Stimulated activated CD4-positive, alpha-beta T cell treated with anti-CD3 and anti-CD28 coated beads, Interleukin-12 subunit alpha, Interleukin-12 subunit beta, amount 100 ng/mL, for 24 hours (primary cell): ENCODE measurements at places on chromosomes 2 and 18.

- DNase-seq = no peak
Observed at GRCh38 chr2:54384301-54385203, 71.6 kb upstream of the SPTBN1 start.

GRCh38 chr18:53224128-53224778, 884.3 kb downstream of the DCC start:
- no peak for DNase-seq

DNA sequence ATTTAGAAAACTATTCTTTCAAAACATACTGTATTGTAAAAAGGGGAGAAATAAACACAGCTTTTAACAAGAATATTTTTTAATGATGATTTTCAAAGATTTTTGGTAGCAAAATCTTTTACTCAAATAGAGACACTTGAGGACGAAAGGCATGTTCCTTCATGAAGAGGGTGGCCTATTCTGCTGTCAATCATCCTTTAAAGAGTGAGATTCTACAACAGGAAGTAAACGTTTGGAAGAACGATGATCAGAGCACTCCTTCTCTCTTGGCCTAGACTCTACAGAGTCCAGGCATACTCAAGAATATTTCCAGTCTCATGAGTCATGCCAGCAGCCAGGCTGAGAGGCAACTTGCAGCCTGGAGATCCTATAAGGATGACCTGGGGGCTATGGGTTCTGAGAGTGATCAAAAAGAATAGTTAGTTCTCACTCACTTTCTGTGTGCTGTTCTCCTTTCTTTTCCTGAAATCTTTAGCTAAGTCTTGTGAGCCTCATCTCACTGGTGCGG, 62.4 kb upstream of the TCF4 start:
- DNase-seq = no peak

GRCh38 chr2:236858661-236859060, 227.0 kb upstream of the COPS8 start:
- DNase-seq = no peak

DNA sequence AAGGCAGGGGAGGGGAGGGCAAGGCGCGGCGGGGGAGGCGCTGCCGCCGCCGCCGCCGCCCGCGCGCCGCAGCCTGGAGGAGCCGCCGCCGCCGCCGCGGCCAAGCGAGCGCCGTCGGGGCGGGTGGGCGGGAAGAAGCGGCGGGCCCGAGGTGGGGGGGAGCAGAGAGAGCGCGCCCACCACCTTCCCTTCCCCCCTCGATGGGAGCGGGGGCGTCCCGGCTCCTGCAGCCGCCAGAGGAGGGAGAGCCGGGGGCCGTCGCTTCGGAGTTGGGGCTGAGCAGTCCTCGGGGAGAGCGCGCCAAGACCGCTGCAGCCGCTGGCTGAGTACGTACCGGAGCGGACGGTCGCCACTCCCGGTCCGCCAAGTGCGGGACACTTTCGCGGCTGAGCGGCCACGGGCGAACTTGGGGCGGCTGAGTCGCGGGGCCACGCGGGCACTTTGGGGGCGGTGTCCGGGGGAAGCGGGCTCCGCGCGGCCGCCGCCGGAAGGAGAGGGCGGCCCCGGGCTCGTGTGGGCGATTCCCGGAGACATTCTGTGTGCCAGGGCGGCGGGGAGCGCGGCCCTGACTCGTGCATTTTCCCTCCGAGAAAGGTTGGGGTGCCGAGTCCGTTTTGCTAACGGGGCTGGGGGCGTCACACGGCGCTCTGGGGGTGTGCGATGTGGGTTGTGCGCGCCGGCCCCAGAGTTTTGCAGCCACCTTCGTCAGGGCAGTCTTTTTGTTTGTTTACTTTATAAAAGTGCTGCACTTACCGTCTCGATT, at the start of gene NAB1:
Gene NAB1 (plus strand): TSS at position 49 of the 763 bp plus-strand sequence. CDS start 10,094 bp downstream, outside the sequence.
- peak; percentile 44 for DNase-seq

- DNase-seq = no peak
Observed at GRCh38 chr18:28404694-28405093, 227.8 kb upstream of the CDH2 start.

- peak; percentile 40 for DNase-seq
Observed at GRCh38 chr2:204325468-204325867, 219.8 kb upstream of the PARD3B start.

DNA sequence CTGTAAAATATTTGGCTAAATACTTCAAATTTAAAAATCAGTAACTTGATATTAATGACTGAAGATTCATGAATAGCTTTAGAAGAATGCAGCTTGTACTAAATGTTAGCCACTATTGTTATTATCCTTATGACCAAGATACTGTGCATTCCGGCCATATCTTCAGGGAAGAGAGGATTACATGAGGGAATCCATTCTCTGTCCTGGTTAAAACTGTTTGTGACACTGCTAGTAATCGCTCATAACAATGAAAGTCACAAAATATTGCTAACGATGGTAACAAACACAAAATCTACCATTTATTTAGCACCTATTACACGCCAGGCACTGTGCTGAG, 217.7 kb downstream of the PRKCE start:
- DNase-seq = no peak

GRCh38 chr2:124776332-124776731, 751.2 kb downstream of the CNTNAP5 start:
- DNase-seq = no peak

GRCh38 chr18:9563331-9563730, 51.0 kb downstream of the PPP4R1 start:
- DNase-seq = no peak

DNA sequence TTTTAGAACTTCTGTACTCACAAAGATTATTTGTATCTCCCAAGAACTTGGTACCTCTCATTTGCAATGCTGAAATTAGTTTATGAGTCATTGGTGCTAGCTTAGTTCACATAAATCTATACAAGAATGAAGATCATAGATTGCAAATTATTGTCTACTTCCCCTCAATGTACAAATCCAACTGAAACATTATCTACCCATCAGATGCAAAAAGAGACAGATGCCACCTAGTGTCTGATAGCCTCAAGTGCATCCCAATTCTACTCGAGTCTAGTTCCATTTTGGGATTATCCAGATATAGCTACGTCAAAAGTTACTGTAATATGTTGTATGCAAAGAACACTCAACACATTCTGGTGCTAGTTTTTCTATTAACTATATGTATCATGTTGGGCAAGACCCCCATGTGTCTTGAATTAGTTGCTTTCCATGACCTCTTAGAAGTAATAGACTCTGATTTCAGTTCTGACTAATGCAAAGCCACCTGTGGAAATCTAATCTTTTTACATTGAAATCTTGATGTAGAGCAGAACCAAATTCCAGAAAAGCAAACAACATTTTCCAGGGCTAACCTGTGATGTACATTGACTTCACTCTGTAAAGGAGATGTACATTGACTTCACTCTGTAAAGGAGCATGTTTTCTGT, 210.0 kb downstream of the RBM43 start:
- DNase-seq = peak; percentile 9

- no peak for DNase-seq
Observed at GRCh38 chr2:143720095-143720664, 591.0 kb downstream of the ARHGAP15 start.

- no peak for DNase-seq
Observed at GRCh38 chr18:79634186-79634585, 45.4 kb upstream of the CTDP1 start.

GRCh38 chr18:43794363-43794762, 517.1 kb upstream of the SYT4 start:
- DNase-seq = no peak

DNA sequence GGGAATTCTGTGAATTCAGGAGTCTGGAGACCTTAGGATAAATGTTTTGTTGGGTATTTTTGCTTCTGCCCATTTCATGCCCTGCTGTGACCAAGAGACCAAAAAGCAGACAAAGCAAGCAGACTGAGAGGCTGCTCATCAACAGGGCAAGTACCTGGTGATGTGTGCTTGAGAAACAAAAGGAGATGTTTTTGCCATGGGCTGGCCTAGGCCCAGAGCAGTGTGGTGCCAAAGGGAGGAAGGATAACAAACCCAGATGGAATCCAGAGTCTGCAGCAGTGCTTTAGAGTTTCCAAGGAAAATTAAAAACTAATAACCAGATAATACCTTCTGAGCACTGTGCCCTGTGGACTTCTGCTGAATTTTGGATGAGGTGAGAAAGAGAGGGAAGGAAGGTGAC, 538.4 kb downstream of the STK39 start:
- DNase-seq = no peak

- DNase-seq = no peak
Observed at GRCh38 chr2:49950646-49951045, 796.3 kb upstream of the FSHR start.

- no peak for DNase-seq
Observed at GRCh38 chr2:36352701-36353100, 2.9 kb upstream of the CRIM1 start.

DNA sequence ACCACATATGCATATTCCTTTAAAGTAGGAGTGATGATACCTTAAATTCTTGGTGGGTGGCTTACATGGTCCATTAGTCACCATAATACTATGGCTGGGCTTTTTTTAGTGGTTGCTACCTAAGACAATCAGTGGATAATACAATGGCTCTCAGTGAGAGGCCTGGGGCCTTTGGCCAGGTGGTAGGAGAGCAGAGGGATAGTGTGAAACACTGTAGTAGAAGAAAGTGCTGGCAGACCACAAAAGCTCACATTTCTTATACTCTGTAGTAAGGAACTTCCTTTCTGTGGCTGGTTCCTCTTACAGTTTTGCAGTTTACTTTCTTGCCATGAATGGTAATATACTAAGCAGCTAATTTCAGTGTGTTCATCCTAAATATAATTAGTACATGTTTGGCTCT, 583.5 kb downstream of the XIRP2 start:
- DNase-seq = no peak

DNA sequence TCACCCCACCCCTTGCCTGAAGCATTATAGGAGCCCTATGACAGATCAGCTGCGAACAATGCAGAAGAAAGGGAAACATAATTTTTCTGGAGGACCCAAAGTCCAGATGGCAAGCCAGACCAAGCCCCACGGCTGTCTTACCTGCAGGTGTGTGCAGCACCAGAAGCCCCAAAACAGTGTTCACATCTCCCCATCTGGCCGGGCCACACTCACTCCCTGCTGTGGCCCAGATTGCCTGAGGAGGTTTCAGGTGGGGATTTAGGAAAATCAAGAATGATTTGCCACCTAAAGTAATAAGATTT, 11.7 kb upstream of the STK17B start:
- DNase-seq = no peak

- no peak for DNase-seq
Observed at GRCh38 chr2:201680743-201681142, 17.7 kb downstream of the MPP4 start.

DNA sequence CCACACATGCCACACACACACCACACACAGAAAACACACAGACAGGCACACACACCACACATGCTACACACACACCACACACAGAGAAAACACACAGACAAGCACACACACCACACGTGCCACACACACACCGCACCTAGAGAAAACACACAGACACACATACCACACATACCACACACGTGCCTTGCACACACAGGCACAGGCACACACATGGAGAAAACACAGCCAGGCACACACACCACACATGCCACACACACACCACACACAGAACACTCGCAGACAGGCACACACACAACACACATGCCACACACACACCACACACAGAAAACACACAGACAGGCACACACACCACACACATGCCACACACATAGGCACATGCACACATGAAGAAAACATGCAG, 242.1 kb upstream of the MYT1L start:
- DNase-seq = no peak

DNA sequence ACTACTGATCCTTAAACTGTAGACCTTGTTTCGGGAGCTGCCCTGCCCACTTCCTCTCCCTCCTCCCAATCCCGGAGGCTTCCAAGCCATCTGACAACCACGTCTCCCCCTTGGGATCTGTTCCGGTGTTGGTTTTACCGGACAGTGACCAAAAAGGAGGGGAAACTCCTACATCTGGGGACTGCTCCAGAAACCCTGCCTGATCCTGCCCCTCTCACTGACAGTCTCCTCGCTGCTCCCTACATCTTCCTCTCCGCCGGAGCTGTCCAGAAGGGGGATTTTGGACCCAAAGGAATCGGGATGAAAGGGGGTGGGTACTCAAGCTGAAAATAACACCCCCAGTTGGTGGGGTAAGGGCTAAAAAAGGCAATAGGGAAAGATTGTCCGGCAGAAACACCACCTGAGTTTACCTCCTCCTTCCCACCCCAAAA, 1.5 kb downstream of the INO80D start:
- peak; percentile 2 for DNase-seq

GRCh38 chr18:9913151-9913525, 678 bp upstream of the VAPA start:
- DNase-seq = no peak

GRCh38 chr2:206920310-206920709, 19.0 kb upstream of the CPO start:
- DNase-seq = no peak

GRCh38 chr2:109446278-109447131, 167.3 kb downstream of the SEPTIN10 start:
- no peak for DNase-seq

GRCh38 chr2:86628091-86628522, 4.4 kb upstream of the RNF103 start:
- no peak for DNase-seq

DNA sequence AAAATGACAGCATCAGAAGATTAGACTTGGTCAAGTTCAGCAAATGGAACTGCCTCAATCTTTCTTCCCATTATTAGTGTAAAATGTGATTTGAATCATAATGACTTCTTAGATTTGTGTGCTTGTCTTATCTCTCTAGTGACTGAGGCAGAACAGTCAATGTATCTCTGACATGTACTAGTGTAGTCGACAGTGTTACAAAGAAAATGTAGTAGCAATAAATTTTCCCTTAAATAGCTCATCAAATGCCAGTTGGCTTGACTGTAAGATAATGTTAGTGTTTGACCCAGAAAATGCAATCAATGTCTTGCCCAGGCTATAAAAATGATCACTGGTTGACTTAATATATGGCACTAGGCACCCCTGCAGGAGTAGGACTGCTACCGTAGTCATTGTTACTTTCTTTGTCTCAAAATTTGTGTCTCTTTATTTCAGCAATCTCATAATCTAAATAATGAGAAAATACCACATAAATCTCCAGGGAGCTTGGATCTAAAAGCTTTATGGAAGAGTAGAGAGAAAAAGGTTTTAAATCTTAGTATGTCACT, 1336.7 kb downstream of the DPP10 start:
- DNase-seq = no peak

GRCh38 chr18:57015451-57015850, 131.4 kb upstream of the BOD1L2 start:
- no peak for DNase-seq

DNA sequence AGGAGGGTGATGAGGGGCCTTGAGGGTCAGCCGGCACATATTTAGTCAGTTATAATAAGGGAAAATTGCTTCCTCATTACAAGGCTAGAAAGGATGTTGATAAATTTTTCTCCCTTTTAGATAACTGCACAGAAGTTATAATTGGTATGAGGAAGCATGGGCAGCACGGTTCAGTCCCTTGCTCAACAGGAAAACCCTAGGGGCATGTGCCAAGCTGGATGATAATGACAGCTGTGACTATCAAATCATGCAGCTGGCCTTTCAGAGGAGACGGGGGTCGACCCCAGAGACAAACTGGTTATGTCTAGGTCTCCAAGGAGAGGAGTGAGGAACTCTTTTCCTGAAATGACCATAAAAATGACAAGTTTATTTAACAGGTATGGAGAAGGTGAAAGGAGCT, 448.1 kb upstream of the VRK2 start:
- no peak for DNase-seq
